Activated T-cell treated with anti-CD3 and anti-CD28 coated beads, Interleukin-2, amount 50 U/mL, for 1 hour (primary cell): ENCODE measurements at places on chromosomes 2 and 18.

DNA sequence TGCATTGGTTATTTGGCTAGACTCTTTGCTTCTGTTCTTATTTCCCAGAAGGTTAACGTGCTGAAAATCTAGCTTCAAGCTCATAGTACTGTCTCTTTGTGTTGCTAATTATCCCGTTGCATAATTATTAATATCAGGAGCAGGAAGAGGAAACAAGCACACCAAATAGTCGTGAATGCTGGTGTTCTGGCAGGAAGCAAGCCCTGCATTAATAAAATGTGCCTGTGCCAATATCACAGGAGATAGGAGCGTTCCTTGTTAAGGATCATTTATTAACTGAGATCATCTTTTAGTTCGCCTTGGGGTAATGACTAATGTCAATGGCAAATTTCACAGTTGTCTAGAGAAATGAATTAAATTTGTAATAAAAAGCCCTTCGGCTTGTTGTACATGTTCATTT, 893.0 kb upstream of the POU3F3 start:
- no peak for DNase-seq

DNA sequence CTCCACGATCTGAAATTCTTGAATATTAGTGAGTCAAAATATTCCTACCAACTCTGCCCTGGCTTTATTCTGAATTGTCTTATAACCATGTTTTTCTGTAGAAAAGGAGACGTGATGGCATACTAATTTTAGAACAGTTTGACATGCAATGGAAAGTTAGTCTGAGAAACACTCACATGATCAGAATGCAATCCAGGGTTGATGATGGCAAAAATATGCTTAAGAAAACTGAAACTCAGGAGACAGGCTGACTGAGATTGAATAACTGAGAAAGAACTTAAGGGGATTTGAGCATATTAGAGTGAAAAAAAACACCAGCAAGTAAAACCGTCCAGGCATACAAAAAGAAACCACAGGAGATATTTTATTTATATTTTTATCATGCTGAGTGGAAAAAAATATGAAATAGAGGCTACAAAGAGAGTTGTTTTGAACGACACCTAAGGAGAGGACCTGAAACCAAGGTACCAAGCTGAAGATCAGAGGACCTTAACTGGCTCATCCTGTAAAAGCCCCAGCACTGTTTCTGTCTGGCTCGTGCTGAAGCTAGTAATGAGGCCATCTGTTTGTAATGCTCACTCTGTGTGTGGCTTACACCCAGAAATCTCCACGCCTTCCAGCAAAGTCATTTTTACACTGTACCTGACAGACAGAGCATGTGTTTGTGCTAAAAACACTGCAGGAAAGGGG, 437.2 kb upstream of the PKDCC start:
- DNase-seq = no peak

- DNase-seq = no peak
These were observed 23.5 kb downstream of the EMX1 start for GRCh38 chr2:72940786-72941185.

DNA sequence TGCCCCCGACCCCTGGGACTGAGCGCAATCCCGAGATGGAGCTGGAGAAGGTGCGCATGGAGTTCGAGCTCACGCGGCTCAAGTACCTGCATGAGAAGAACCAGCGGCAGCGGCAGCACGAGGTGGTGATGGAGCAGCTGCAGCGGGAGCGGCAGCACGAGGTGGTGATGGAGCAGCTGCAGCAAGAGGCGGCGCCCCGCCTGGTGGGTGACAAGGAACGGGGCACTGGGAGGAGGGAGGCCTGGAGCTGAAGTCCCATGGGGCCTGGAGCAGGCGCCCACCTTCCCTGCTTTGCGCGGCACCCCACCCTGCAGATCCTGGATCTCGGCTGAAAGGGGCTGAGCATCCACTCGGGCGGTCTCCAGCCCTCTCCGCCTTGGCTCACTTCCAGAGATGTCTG, 1.2 kb downstream of the TMEM247 start:
- no peak for DNase-seq

DNA sequence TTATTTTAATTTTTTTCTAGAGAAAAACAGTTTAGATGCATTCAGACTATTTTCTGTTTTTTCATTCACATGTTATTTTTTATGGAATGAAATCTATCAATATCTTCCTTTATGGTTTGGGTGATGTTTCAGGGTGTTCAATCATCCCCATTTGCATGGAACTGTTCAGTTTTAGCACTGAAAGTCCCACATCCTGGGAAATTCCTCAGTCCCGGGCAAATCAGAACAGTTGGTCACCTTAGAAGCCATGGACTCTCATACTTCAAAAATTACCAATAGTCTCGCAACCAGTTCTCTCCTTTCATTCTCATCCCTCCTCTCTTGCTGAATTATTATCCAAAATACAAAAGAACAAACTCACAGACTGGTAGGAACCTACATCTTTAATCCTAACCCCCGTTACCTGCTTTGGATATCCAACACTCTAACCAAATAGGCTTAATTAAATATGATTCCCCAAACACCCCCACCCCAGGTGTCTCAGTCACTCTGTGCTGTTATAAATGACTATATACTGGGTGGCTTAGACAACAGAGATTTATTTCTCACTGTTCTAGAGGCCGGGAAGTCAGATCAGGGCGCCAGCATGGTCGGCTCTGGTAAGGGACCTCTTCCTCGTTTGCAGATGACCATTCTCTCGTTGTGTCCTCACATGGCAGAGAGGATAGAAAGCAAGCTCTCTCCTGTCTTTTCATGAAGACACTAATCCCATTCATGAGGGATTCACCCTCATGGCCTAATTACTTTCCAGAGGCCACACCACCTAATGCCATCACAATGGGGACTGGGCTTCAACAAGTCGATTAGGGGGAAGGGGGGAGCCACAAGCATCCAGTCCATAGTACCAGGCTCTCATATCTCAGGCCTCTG, 57.7 kb upstream of the SLC1A4 start:
- no peak for DNase-seq

- DNase-seq = peak; percentile 64
These were observed at the start of gene SPR for GRCh38 chr2:72887032-72887739. Gene SPR, plus strand, starts transcription at chr2:72887408. Its CDS starts 25 bp downstream, at chr2:72887433.

DNA sequence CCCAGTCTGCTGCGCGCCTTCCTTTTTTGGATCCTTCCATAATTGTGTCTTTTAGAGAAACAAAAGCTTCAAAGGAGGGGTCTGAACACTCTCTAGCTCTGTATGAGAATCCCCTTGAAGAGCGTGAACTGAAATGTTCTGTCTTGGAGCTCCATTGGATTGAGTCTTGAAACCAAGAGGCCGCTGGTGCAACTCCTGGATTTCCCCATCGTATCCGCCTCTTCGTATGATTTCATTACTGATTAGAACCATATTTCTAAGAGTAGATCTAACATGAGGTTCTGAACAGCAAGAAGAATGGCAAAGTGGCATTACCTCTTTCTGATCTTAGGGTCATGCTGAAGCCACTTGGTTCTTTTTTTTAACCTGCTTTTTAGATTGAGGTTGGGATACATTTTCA, 31.4 kb upstream of the NRP2 start:
- no peak for DNase-seq

DNA sequence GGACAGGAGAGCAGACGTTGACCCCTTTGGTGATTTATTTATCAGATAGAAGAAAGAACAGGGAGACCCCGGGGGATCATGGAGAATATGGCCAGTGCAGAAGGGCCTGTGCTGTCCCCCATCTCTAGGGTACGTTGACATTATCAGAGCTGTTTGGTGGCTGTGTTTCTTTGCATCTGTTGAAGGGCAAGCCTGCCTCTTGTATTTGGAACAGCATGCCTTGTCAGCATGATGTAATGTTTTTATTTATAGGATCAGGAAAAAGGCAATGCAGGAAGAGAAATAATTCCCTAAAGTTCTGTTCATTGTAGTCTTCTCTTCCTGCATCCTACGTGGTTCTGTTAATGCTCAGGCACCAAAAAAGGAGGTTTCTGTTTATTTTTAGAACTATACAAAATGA, 49.8 kb upstream of the CABYR start:
- DNase-seq = no peak

- DNase-seq = no peak
These were observed 92.1 kb upstream of the CREB1 start for GRCh38 chr2:207437524-207438143.

DNA sequence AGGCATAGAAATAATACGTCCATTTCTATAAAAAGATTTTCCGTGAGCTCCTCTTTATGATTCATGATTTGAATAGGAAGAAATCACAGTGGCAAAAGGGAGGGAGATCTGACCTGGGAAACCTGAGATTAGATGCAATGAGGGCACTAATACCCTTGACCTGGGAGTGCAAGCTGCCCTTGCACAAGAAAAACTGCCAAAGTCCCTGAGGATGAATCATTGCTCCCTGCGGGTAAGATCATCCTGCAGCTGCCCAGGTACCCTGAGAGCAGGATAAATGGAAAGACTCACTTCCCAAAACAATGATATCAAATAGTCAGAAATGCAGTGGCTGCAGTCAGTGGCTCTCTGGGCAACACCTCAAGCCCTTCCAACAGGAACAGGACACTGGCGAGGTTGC, 11.6 kb downstream of the FHL2 start:
- no peak for DNase-seq

DNA sequence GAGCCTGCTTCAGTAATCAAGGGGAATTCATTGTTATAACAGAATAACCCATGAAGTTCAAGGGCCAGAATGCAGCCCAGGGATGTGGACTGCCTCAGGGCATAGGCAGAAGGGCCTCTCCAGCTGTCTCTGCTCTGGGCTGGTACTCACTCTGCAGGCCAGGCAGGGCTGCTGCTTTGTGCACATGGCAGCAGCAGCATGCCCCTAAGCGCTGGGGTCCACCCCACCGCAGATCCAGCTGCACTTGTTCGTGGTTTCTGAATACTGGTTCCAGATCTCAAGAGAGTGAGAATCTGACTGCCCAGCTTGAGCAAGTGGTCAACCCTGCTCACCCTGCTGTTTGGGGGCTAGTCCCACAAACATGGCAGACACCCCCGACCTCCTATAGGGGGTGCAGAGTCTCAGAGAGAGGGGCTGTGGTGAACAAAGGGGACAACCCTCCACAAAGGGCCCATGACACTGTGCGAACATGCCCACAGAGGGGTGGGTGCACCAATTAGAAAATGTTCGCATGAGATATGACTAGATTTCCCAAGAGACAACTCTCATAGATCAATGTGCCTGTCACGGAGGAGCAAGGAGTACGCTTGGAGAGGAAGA, 87.3 kb downstream of the ACTR3 start:
- no peak for DNase-seq

DNA sequence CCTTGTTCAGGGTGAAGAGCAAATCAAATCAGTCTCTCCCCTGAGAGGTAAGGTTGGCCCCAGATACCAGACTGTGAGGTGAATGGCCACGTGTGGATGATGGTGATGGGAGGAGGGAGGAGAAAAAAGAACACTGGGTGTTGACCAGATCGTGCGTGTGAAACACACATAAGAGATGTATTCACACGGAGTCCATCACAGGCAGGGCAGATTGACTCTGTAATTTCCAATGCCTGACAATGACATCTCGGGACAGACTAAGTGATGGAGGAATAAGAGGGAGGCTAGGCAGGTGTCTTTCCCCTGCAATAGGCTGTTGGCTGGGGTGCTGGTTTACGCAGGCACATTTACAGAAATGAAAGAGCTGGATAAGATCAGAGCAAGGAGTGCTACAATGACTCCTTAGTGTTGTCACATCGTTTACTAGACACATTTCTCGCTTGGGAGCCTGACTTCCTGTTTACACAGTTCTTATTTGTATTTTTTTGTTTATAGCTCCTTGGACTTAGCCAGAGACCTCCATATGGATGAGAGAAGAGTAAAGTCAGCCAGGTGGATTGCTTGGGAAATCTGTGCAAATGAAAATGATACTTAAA, 43.1 kb downstream of the CPO start:
- no peak for DNase-seq

GRCh38 chr2:236653863-236654262, 84.2 kb downstream of the ACKR3 start:
- no peak for DNase-seq

DNA sequence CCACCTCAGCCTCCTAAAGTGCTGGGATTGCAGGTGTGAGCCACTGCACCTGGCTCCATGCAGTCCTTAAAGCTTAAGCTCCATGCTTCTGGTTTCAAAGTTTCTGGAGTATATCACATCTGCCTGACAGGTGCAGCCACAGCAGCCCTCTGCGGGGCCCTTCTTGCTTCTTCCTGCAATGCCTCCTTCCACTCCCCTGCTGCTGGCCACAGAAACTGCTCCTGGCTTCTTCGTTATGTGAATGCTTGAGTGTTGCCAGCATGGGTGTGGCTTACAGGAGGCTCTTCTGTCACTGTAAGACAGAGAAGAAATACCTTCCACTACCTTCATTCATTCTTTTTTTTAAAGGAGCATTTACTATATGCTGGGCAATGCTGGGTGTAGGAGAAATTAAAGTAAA, 10.1 kb upstream of the CCBE1 start:
- DNase-seq = no peak

DNA sequence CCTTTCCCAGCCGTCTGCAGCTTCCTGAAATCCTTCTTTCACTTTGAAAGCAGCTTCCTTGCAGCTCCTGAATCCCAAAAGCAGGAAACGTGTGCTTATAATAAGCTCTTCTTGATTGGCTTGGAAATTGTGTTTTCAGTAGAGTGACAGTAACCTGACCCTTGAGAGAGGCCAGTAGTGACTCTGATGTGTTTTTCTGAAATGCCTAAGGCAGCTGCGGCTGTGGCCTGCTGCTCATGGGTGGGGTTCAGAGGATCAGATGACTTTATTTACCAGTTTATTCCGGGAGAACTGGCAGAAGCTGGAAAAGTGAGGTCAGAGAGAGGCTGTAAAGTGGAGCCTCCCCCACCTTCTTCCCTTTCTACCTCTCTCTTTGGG, 31.9 kb upstream of the RPIA start:
- DNase-seq = no peak

GRCh38 chr18:2108591-2108990, 462.7 kb downstream of the METTL4 start:
- DNase-seq = no peak

DNA sequence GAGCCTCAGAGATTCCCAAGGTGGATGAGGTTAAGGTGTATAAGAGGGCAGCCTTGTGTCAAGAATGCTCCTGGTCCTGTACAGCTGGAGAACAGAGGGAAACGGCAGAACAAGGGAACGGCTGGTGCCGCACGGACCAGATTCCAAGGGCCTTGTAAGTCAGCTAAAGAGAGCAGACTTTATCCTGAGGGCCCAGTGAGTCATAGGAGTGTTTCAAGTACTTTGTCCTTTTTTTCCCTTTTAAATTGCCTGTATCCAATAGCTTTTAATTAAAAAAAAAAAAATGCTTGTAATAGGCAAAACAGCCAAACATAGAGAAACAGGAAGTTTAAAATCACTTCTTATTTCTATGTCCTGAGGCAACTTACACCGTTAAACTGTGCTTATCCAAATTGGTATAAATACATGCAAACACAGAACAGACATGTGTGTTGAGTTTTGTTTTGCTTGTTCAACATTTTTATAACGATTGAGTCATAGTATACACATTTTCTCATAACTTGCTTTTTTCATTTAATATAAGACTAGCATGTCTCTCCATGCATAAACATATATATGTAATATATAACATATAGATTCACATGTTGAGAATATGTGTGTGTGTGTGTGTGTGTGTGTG, 42.1 kb upstream of the EVA1A start:
- no peak for DNase-seq

- DNase-seq = no peak
These were observed 2.1 kb downstream of the HAT1 start for GRCh38 chr2:171924170-171924942.
